Sciatic nerve (tissue), 2 donors: ENCODE measurements at places on chromosomes 12 and 14.

- no peak for DNase-seq
These were observed 3.9 kb downstream of the NKX2-1 start for GRCh38 chr14:36515896-36516718.

GRCh38 chr14:95496690-95497259, 19.7 kb downstream of the SYNE3 start:
- no peak for DNase-seq

GRCh38 chr14:100807979-100808734, 17.8 kb upstream of the MEG3 start:
- no peak for DNase-seq

GRCh38 chr14:99812096-99812750, 19.0 kb downstream of the EML1 start:
- DNase-seq = no peak
